Stimulated activated CD4-positive, alpha-beta T cell treated with anti-CD3 and anti-CD28 coated beads, Interleukin-4, amount 100 ng/mL, for 24 hours (primary cell): ENCODE measurements at places on chromosomes 6 and 20.

- no peak for DNase-seq
These were observed 200.2 kb upstream of the ZNF217 start for GRCh38 chr20:53793783-53794383.

- no peak for DNase-seq
These were observed 9.5 kb downstream of the TBC1D7 start for GRCh38 chr6:13318821-13319220.

GRCh38 chr6:6966127-6966526 is 141.6 kb upstream of the RREB1 start:
- DNase-seq: no peak

GRCh38 chr6:42163981-42164380 is 9.2 kb upstream of the GUCA1A start:
- no peak for DNase-seq

DNA sequence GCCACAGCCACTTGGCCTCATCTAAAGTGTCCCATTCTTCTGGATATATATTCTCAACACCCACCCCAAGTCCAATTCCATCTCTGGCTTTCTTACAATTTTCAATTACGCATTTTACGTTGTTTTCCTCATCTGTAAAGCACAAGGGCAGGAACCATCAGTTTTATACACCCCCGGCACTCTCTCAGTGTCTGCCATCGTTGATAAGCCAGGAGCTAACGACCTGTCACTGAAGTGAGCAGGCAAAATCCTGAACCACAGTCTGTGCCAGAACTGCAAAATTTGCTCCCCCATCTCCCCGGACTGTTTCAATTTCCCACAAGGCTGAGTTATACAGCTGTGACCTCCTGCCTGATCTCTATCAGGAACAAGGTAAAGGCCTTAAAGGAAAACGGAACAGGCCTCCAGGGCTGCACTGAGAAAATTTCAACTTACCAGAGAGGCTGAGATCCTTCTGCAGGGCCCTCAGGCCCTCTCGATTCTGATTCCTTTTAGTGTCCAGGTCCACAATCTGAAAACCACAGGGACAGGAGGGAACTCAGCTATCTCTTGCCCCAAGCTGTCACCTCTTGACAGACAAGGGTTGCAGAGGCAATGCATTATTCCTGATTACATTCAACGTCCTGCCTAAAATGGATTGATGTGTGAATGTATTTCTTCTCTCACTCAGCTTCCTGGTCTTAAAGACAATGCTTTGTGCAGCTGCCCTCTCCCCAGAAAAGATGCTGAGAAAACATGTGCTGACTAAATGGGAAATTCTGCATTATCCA is 1.8 kb downstream of the PDRG1 start:
- DNase-seq: no peak

DNA sequence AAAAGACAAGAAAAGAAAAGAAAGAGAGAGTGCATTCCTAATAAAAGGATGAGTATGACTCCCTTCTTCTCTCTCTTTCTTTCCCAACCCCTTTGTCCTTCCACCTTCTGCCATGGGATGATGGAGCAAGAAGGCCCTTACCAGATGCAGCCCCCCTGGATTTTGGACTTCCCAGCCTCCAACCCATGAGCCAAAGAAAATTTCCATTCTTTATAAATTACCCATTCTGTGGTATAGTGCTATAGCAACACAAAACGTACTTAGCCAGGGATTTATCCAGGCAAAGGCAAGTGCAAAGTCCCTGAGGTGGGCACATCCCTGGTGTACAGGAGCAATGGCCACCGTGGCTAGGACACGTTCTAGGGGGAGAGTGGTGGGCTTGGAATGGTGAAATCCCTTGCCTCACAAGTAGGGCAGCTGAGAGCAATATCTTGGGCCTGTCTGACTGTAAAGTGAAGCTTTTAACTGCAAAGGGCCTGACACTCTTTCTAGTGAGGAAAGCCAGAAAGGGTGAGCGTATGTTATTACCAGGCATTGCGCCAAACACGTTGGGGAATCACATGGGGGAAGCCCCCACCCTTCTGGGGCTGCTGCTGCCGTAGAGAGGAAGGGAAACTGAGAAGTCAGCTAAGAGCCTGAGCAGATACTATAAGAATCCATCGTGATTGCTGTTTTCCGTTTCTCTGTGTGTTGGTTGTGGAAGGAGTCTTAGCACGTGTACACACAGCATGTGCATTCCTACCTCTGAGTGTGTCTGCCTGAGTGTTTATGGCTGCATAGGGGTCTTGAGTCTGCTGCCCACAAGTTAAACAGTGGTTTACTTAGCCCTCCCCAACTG is 50.7 kb upstream of the SIRPA start:
- peak; percentile 27 for DNase-seq

DNA sequence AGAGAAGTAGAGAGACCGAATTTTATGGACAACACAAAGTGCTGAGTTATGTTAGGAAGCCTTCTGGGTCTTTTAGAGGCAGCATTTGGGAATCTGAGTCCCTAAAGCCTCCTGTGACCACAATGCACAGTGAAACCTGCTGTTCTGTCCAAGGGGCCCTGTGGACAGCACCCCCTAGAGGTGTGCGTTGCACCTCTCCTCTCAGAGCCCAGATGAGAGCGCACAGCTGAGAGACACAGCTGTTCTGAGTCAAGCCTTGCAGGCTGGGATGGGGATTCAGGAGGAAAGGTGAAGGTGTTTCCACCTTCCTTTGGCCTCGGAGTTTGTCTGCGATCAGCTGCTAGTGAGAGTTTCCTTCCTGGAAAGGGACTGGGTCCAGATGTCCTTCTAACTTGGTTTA is 13.0 kb downstream of the PCK1 start:
- no peak for DNase-seq

GRCh38 chr6:148548749-148549140 is 198.1 kb upstream of the UST start:
- DNase-seq: no peak

GRCh38 chr20:57760698-57761412 is 51.0 kb upstream of the PMEPA1 start:
- DNase-seq: no peak

DNA sequence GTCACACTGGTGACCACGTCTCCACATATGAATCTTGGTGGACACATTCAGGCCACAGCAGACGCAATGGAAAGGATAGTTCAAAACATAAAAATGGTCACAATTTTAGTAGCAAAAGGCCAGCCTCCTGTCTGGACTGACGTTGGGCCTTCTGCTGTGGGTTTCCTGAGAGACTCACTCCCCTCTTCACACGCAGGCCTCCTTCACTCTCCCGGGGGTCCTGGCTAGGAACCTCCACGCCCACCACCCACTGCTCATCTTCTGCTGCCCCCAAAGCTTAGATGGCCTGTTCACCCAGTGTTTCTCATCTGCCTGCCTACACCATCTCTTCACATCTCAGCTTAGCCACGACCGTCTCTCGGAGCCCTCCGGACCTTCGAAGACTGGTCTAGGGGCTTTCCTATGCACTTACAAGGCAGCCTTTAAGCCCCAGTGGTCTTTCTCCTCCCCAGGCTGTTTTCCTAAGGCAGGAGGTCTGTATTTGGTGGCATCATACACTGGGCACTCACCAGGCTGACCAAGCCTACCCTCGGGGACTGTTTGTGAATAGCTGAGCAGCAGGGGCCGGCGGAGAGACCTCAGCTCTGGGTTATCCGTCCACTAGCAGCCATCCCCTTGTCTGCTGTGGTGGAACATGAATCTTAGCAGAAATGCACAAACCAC is 46.6 kb upstream of the AFDN start:
- no peak for DNase-seq

DNA sequence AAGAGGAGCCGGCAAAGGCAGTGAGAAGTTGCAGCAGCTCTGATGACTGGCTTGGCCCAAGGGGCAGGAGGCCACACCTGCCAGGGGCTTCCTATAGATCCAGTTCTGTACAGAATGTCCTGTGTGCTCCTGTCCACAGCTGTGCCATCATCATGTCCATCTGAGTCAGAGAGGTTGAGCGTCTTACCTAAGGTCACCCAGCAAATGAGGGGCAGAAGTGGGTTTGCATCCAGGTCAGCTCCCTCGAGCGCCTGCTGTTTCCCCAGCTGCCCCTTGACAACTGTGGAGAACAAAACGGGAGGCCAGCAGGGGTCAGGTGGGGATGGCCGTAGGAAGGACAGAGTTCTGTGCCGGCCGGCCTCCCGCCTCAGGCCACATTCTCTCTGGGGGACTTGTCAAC is 47.6 kb downstream of the DLGAP4 start:
- DNase-seq: no peak

DNA sequence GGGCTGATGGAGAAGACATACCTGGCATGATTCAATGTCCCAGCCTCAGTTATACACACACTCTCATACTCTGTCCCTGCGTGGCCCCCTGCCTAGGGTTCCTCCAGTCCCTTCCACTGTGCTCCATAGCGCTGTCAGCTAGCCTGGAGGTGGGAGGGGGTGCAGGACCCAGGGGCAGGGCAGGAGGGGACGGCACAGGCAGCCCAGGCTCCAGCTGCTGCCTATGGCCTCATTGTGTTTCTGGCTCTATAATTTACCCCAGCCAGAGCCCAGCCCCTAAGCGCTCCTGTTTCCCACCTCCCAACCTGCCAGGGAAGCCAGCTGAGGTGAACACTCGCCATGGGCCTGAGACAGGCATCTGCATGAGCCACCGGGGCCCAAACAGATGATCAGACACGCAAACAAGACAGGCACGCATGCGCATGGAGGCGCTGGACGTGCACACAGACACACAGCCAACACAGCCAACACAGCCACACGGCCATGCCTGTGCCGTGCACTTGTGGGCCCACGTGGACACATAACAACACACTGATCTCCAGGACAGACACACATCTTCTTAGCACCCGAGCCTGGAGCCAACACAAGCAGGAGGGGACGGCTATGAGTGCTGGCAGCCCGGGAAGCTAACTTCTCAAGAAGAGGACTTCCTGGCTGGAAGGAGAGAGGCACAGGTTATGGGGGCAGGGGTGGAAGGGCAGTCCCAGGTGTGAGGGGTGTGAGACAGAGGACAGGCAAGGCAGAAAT is 124.9 kb downstream of the GRM4 start:
- no peak for DNase-seq

GRCh38 chr6:1481286-1481685 is 91.9 kb downstream of the FOXF2 start:
- no peak for DNase-seq

DNA sequence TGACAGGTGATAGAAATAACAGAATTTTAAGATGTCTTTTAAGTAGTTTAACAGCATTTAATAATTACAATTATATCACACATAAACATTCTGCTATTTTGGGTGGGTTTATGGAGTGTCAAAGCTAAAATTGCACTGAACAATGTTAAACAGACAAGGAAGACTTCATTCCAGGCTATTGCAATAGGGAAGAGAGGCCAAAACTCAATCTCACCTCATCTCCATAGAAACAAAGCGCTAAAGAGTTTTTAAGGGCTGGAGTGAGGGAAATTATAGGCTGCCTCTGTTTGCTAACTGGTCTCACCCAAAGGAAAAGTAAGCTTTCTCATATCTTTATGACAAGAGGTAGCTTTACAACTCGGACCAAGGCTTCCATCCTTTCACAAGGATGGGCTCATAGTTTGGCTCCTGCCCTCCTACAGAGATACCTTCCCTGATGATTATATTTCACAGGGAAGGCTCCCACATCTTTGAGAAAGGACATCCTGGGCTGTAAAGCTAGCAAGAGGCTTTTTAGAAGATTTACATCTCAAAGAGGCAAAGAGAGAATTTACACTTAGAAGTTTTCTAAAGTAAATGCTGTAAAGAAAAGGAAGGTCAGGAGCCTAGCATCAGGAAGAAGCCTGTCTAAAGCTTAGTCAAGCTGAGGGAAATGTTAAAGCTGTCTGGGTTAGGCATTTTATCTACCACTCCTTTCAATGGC is 350.2 kb upstream of the IMPG1 start:
- no peak for DNase-seq

GRCh38 chr6:125952764-125953501 is 3.6 kb upstream of the HINT3 start:
- peak; percentile 23 for DNase-seq

DNA sequence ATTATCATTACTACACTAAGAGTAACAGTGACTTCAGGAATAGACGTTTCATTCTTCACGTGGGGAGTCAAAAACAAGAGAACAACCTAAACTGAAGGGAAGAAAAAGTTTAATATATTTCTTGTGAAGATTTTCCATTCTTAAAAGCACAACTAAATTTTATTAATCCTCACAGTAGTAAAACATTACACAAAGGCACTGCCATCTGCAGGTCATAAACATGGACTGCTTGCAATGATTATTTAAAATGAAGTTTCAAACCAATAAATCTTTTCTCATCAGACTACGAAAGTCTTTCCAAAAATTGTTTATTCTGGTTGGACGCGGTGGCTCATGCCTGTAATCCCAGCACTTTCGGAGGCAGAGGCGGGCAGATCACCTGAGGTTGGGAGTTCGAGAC is 2.6 kb downstream of the NCOA5 start:
- no peak for DNase-seq

DNA sequence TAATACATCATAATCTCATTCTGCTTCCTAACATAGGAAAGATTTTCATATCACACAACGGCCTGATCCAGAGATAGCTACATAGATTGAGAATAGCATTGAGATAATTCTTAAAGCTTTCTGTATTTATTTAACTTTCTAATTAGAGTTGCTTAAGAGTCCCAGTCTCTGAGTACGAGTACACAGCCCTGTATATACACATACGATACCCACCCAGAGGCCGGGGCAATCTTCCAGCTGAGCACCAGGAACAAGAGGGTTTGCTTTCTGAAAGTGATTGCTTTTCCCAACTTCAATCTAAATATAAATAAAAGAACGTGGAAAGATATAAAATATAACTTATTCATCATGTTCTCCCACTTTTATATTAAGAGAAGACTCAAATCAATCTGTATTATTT is 313.8 kb downstream of the COL12A1 start:
- DNase-seq: no peak

- DNase-seq: no peak
These were observed 55.2 kb downstream of the PSMB1 start for GRCh38 chr6:170497841-170498301.

GRCh38 chr6:133888929-133889556 is at the start of gene TCF21:
TSS of gene TCF21 (plus strand) at chr6:133889113. CDS start at chr6:133889398, 285 bp downstream.
- DNase-seq: no peak

DNA sequence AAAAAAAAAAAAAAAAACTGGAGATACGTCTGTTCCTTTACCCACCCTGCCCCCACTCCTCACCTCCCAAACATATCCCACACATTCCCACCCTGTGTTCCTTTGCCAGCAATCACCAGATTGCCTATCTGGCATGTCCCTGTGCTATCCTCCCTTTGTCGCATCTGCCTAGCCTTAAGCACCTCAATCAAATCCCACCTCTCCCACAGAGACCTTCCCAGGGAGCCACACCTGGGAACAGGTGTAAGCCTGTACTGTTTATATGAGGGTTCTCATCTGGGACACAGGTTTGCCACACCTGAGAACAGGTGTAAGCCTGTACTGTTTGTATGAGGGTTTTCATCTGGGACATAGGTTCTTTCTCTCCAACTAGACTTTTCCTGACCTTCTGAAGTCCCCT is 16.7 kb downstream of the WFDC3 start:
- DNase-seq: no peak

- no peak for DNase-seq
These were observed 7.8 kb downstream of the CD83 start for GRCh38 chr6:14125346-14125745.

- DNase-seq: no peak
These were observed 171.2 kb upstream of the SUPT3H start for GRCh38 chr6:45548657-45549515.

GRCh38 chr20:59127839-59128238 is 35.8 kb upstream of the ZNF831 start:
- DNase-seq: no peak

- DNase-seq: no peak
These were observed 174.5 kb upstream of the SNX9 start for GRCh38 chr6:157648561-157648960.
